ENCODE measurements at places on chromosomes 4 and X. TPM values are rescaled to one million over a fixed set of nuclear protein-coding genes. Genes with fewer than 3 reads are reported as not detected.

DNA sequence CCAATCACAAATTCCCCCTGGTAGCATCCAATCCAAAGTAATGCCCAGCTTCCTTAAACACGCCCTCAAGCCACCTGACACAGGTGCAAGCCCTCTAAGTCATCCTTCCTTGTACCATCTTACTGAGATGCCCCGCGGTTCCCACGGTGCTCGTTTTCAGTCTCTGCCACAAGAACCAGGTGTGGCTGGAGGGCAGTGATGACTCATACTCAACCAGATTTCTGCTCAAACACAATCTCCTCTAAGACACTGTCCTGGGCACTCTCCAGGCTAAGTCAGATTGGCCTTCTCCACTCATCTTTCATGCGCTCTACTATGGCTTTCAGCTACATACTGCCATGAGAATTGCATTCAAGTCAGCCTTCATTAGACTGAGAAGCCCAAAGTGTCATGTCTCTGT, 3.5 kb downstream of the SH3KBP1 start:
- peaks cover 13% of the 10 kb centered on the region for H3K27me3 ChIP-seq
- no peak overlapping the region for H3K27ac ChIP-seq
- peaks cover 15% of the 10 kb centered on the region for H3K4me1 ChIP-seq

- H3K27me3 ChIP-seq, result no peaks in the 10 kb centered on the region
- H3K4me1 ChIP-seq, result peaks cover 12% of the 10 kb centered on the region
- no peak overlapping the region for H3K27ac ChIP-seq
- H3K4me3 ChIP-seq, result no peak overlapping the region
- peaks cover 12% of the 10 kb centered on the region for H3K36me3 ChIP-seq
Measured at GRCh38 chrX:100098660-100099375, 311.3 kb downstream of the PCDH19 start.

DSPP gene
- not detected for total RNA-seq

GRCh38 chr4:128847082-128847724, 37.7 kb downstream of the JADE1 start:
- H3K27me3 ChIP-seq, result no peaks in the 10 kb centered on the region
- H3K4me3 ChIP-seq, result no peak overlapping the region
- DNase-seq, result no peak
- peak overlapping the region; percentile 91 for H3K27ac ChIP-seq

GRCh38 chrX:154526901-154527675, 11.1 kb upstream of the FAM3A start:
- 0 out of 2 replicates have a peak, but pooled peaks cover 4% of the 10 kb centered on the region for H3K36me3 ChIP-seq
- H3K4me3 ChIP-seq, result peak overlapping the region; percentile 54
- H3K27ac ChIP-seq, result no peak overlapping the region
- peak; percentile 73 for DNase-seq
- H3K4me1 ChIP-seq, result peaks cover 10% of the 10 kb centered on the region
- peaks cover 43% of the 10 kb centered on the region for H3K27me3 ChIP-seq

PIR gene
- total RNA-seq, result 17.1 TPM

DNA sequence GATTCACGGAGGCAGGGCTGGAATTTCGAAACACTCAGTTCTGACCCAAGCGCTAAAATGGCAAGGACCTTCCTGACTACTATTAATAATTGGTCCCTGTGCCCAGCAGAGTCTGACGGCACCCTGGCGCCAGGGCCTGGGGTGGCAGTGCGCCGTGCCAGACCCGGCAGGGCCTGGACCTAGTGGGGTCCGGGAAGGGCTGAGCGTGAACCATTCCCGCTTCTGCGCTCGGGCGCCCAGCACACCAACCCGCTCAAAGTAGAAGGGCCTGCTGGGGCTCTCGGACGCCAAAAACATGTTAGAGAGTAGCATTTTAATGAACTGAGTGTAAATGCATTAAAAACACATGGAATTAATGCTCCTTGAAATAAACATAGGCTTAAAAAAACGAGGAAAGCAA, 346.7 kb upstream of the SFRP2 start:
- no peak for DNase-seq
- H3K36me3 ChIP-seq, result no peaks in the 10 kb centered on the region
- H3K4me1 ChIP-seq, result peaks cover 29% of the 10 kb centered on the region
- peaks cover 5% of the 10 kb centered on the region for H3K27me3 ChIP-seq

GAGE1 gene
- total RNA-seq, result 1.2 TPM

DNA sequence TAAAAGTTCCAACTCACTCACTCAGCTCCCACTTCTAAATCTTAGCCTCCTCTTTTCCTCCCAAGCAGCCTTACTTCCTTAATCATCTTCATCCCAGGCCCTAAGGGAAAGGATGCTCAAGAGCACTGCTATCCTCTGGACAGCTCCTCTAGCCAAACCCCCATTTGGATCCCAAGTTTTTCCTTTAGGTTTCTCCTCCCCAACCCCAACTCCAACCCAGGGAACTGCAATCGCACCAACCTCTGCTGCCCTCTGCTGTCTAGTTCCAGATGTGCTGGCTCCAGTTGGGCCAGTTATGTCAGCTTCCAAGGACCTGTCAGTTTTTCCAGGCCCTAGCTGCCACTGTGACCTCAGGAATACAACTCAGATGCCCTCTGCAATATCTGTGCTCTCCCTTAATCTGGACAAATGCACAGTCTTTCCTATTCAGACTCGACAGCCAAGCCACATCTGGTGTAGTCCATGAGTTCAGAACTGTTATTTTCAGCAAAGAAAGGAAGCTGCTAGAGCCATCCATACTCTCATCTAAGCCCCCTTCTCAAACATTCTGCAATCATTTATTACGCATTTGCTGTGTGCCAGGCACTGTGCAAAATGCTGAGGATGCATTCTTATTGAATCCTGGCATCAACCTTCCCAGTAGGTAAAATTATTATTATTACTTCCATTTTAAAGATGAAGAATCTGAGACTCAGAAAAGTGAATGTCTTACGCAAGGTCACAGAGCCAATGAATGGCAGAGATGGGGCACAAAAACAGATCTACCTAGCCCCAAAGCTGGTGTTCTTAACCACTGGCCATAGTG, 12.3 kb upstream of the XPNPEP2 start:
- no peak overlapping the region for H3K27ac ChIP-seq
- no peak overlapping the region for H3K4me3 ChIP-seq
- no peaks in the 10 kb centered on the region for H3K36me3 ChIP-seq
- peaks cover 38% of the 10 kb centered on the region for H3K4me1 ChIP-seq
- H3K27me3 ChIP-seq, result no peaks in the 10 kb centered on the region
- DNase-seq, result peak; percentile 79

DNA sequence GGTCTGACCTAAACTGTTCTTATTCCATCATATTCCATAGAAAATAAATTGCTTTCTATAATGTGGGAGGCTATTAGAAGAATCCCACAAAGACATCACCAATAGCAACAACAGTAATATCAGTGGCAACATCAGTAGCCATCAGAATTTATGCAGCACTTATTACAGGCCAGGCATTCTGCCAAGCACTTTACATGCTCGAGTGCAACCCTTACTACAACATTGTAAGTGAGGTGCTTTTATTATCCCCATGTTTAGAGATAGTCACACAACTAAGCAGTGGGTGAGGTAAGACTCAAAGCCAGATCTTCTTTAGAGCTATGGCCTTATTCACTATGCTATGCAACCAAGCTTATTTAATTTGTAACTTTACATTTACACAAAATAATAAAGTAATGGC, 317.1 kb upstream of the BMP3 start:
- no peak overlapping the region for H3K27ac ChIP-seq
- H3K36me3 ChIP-seq, result no peaks in the 10 kb centered on the region
- no peak for DNase-seq
- no peaks in the 10 kb centered on the region for H3K27me3 ChIP-seq
- H3K4me3 ChIP-seq, result no peak overlapping the region

- peaks cover 31% of the 10 kb centered on the region for H3K27me3 ChIP-seq
- H3K4me3 ChIP-seq, result no peak overlapping the region
- H3K27ac ChIP-seq, result no peak overlapping the region
- no peaks in the 10 kb centered on the region for H3K36me3 ChIP-seq
- no peaks in the 10 kb centered on the region for H3K4me1 ChIP-seq
- DNase-seq, result no peak
Measured at GRCh38 chrX:111338095-111338698, 67.9 kb upstream of the CAPN6 start.

DNA sequence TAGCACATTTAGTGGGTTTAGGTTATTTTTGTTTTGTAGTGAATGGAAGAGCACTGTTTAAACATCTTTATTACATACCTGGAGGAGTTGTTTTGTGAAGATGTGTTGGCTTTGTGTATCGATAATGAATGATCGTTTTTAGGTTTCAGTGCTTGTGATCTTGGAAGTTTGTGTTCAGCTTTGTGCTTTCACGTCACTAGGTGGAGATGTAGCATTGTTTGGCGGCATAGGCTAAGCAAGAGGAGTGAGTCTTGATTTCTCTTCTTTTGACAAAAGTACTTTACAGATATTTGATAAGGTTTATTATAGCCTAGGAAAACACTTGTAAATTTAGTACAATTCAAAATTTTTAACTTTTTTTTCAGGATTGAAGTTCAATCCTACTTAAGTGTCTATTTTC, 50.4 kb downstream of the PDK3 start:
- no peak overlapping the region for H3K4me3 ChIP-seq
- no peak for DNase-seq
- peaks cover 2% of the 10 kb centered on the region for H3K36me3 ChIP-seq
- H3K27me3 ChIP-seq, result no peaks in the 10 kb centered on the region
- H3K4me1 ChIP-seq, result peaks cover 4% of the 10 kb centered on the region
- peak overlapping the region; percentile 5 for H3K27ac ChIP-seq

DNA sequence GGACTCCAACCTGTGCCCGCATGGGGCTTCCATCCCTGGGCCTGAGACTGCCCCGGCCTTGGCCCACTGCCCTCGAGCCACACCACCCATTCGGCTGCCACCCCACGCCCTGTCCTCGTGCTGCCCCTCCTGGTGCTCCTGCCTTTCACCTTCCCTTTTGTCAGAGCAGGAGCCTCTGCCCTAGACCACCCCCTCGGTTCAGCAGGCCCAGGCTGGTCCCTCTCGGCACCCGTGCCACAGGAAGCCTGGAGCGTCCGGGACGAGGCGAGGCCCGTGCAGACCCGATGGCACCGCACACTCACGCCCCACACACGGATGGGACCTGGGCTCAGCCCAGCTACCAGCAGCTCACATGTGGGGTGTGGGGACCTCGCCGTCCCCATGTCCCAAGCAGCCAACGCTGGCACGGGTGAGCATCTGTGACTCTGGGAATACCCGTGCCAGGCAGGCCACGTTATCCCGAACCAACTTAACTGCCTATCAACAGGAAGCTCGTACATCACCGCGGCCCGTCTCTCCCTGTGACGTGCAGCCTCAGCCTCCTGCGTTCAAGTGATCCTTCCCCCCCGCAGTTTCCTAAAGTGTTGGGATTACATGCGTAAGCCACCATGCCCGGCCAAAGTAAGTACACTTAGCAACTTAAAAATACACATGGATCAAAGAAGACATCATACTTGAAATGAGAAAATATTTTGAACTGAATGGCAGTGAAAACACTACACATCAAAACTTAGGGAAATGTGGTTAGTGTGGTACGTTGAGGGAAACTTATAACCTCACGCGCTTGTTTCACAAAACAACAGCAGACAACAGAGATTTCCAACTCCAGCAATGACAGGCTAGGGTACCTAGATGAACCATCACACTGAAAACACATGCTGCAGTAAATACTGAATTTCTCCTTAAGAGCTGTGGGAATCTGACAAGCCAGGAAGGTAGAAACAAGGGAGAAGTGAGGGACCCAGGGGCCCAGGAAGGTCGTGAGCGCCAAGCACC, 29.0 kb downstream of the LRPAP1 start:
- peaks cover 5% of the 10 kb centered on the region for H3K27me3 ChIP-seq
- no peak for DNase-seq
- H3K36me3 ChIP-seq, result peaks cover 20% of the 10 kb centered on the region
- H3K27ac ChIP-seq, result no peak overlapping the region
- H3K4me3 ChIP-seq, result no peak overlapping the region
- H3K4me1 ChIP-seq, result no peaks in the 10 kb centered on the region

- H3K27me3 ChIP-seq, result peaks cover 2% of the 10 kb centered on the region
- no peak overlapping the region for H3K4me3 ChIP-seq
- peaks cover 25% of the 10 kb centered on the region for H3K4me1 ChIP-seq
Measured at GRCh38 chr4:7003879-7004240, 39.3 kb upstream of the TADA2B start.

GRCh38 chrX:49656533-49656932, 39.3 kb downstream of the PAGE1 start:
- H3K27ac ChIP-seq, result no peak overlapping the region
- H3K4me1 ChIP-seq, result no peaks in the 10 kb centered on the region
- H3K27me3 ChIP-seq, result no peaks in the 10 kb centered on the region
- DNase-seq, result no peak
- H3K36me3 ChIP-seq, result no peaks in the 10 kb centered on the region

ARAP2 gene
- total RNA-seq, result 2.4 TPM

OTC gene
- not detected for total RNA-seq

GRXCR1 gene
- total RNA-seq, result not detected

ARMCX5 gene
- 13.6 TPM for total RNA-seq

DNA sequence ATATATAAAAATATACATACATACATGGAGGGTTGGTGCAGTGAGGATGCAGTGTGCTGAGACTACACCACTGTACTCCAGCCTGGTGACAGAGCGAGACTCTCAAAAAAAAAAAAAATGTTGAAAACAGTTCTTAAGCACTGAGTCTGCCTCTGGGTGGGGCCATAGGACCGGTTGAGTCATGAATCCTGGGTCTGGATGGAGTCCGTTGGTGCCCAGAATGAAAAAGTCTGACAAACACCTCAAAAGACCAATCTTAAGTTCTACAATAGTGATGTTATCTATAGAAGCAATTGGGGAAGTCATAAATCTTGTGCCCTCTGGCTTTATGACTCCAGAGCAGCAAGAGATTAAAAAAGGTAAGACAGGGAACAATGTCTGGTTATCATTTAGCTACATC, 70.4 kb downstream of the FGFBP1 start:
- no peak for DNase-seq
- no peak overlapping the region for H3K27ac ChIP-seq
- no peaks in the 10 kb centered on the region for H3K27me3 ChIP-seq
- no peak overlapping the region for H3K4me3 ChIP-seq
- no peaks in the 10 kb centered on the region for H3K36me3 ChIP-seq

GRCh38 chrX:38473701-38474100, 87.6 kb upstream of the TSPAN7 start:
- no peaks in the 10 kb centered on the region for H3K27me3 ChIP-seq
- H3K36me3 ChIP-seq, result no peaks in the 10 kb centered on the region
- no peak for DNase-seq
- no peaks in the 10 kb centered on the region for H3K4me1 ChIP-seq
- H3K27ac ChIP-seq, result no peak overlapping the region
- H3K4me3 ChIP-seq, result no peak overlapping the region

DNA sequence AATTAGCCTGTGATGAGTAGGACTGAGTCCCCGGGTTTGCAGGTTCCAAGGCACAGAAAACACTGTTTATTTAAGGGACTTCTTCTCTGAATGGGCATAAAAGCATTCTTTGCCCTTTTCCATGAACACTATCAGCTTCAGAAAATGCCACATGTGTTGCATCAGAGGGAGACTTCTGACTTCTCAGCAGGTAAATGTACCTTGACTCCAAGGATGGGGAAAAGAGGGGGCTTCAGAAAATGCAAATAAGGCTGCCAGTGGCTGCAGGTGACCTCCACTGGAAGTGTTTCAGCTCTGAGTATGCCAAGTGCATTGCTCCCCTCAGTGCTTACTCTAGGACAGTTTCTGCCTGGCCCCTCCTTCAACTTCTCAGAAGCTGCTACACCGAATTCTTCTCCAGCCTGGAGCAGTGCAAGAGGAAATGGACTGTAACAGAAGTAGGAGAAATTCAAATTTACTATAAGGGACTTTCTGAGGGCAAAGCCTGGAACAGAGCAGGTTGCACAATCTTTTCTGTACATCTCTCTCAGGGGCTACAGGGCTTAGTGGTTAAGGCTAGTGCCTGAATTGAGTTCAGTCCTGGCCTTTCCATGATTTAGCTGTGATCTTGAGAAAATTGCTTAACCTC, 233.2 kb downstream of the PTTG2 start:
- no peaks in the 10 kb centered on the region for H3K4me1 ChIP-seq
- no peaks in the 10 kb centered on the region for H3K27me3 ChIP-seq
- H3K4me3 ChIP-seq, result no peak overlapping the region

GRCh38 chrX:65642914-65643491, 24.5 kb upstream of the MSN start:
- H3K36me3 ChIP-seq, result no peaks in the 10 kb centered on the region
- H3K4me1 ChIP-seq, result 0 out of 2 replicates have a peak, but pooled peaks cover 3% of the 10 kb centered on the region
- no peak overlapping the region for H3K27ac ChIP-seq
- H3K27me3 ChIP-seq, result no peaks in the 10 kb centered on the region

Data from WTC11 (cell line).